Activated T-cell treated with anti-CD3 and anti-CD28 coated beads for 4 hours (primary cell): ENCODE measurements at places on chromosomes 13 and 19.

- DNase-seq: no peak
Measured at GRCh38 chr19:2058570-2059421, 7.8 kb upstream of the MKNK2 start.

DNA sequence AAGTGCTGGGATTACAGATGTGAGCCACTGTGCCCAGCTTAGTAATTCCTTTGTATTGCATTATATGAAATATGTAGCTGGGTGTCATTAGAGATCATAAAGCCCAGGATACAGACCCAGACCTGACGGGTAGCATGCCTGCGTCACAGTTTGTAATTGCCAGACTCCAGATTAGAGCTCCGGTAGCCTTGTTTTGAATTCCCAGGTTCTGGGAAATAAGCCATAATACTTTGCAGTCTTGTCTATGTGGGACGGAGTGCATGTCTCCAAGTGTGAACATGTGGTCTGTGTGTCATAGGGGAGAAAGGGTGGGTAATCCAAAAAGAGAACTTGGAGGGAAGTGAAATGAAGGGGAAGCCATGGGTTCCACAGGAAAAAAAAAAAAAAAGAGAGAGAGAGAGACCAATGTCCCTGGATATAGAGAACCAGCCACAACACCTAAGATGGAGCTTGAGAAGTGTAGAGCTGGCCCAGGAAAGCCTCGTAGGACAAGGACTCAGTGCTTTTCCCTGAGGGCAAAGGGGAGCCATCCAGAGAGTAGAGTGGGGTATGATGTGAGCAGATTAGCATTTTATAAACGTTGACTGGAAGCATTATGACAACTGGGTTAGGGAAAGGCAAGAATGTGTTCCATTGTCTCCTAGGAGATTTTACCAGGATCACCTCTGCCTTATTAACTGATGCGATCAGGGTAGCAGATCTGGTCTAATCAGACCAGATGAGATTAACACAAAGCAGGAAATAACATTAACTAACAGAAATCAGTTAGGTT is 2.6 kb downstream of the ZSCAN4 start:
- no peak for DNase-seq

DNA sequence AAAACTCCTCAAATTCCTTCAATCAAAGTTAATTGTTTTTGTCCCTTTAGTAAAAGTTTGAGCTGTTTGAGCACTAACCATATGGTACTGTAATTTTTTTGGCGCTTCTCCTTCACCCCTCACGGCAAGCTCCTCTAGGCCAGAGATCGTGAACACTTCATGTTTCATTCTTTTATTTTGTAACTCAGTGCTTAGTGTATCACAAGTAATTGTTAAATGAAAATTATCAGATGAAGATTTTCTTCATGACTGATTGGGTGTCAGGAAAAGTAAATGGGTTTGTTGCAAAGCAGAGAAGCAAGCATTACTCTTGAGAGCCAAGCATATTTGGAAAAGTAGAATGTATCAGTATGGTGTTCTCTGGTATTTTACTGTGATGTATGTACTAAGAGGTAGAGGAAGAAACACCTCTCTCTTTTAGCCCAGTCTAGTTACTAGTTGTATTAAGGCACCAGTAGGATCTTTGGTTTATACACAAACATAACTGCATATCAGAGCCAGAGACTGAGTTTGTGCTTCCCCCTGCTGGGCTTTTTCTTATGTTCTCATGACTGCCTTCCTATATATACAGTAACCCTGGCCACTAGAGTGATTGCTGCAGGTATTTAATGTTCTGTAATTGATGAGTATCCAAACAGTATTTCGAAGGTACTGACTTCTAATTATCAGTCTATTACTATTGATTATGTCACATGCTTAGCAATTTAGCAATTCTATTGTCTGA is 202.3 kb upstream of the KLHL1 start:
- DNase-seq: no peak

GRCh38 chr19:1942934-1943555 is 2.1 kb downstream of the CSNK1G2 start:
- DNase-seq: no peak

GRCh38 chr19:45768655-45768983 is 433 bp downstream of the SIX5 start:
- DNase-seq: no peak

GRCh38 chr13:26015271-26016125 is 36.3 kb downstream of the SHISA2 start:
- DNase-seq: no peak

DNA sequence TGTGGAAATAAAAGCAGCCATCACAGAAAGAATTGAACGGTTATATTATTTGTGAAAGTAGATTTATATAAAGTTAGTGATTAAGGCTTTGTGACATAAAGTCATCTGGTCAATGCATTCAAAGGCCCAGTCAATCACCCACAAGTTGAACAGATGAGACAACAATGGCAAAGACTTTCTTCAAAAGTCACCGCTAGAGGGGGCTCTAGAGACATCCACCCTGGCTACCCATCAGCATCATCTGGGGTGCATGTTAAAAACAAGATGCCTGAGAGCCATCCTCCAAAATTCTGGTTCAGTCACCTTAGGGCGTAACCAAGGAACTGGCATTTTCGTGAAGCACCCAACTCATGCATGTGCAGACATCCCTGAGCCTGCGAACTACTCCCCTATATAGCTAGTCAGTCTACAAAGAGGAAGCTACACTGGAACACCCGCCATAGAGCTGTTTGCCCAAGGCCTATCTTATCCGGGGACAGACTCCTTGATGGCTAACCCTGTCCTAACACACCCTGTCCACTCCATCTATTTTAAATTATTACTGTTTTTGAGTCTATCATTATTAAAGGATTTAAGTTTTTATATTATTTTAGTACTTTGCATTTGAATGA is 970.5 kb downstream of the UQCRFS1 start:
- no peak for DNase-seq

GRCh38 chr13:98390086-98390715 is 186.7 kb downstream of the STK24 start:
- DNase-seq: no peak

DNA sequence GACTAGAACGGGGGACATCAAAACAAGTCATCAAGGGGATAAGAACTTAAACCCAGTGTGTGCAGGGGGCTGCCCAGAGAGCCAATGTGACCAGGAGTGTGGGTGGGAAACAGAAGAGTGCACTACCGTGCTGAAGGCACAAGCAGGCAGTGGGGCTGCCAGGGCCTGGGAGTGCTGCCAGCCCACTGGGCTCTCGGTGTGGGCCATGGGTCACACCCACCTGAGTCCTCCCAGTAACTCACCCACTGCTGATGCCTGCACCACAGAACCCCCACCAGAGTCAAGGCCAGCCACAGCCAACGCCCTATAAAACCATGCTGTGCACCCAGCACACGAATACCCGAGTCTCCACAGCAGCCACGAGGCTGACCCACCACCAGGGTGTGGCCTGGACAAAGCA is 8.5 kb downstream of the MED26 start:
- no peak for DNase-seq

GRCh38 chr19:56193981-56194640 is 3.5 kb downstream of the ZSCAN5B start:
- DNase-seq: no peak

DNA sequence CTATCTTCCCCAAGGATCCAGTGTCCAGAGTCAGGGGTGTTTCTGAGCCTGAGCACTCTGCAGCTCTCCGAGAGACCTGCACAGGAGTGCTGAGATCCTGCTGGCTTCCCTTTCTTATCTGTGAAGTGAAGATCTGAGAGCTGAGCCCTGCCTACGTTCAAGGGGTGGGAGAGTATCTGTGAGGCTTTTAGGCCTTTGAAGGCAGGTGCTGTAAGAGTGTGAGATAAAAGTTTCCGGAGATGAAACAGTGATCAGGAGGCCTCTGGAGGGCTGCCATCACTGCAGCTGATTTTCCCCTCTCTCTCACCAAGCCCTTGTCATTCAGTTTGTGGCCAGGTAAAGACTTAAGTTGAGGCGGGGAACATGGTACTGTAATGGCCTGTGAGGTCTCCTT is 83.1 kb downstream of the AKAP11 start:
- DNase-seq: peak; percentile 52

DNA sequence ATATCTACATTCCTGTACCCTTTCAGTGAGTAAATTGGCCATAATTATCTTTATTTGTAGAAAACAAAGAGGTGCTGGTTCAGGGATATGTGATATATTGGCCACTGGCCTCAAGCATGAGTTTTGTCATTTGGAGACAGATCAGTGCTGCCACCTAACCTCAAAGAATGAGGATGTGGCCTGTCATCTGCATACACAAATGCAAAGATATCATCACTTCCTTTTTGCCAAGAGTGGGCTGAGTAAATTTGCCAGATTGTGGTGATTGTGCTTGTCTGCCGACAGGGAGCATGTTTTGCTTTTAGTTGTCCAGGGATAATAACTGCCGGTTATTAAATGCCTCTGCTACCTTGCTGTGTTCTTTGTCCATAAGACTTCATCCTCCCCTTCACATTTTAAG is 44.2 kb downstream of the WASF3 start:
- no peak for DNase-seq

GRCh38 chr19:42606660-42607351 is 12.1 kb upstream of the CEACAM8 start:
- DNase-seq: peak; percentile 21

- DNase-seq: no peak
Measured at GRCh38 chr13:49183672-49184325, 36.3 kb upstream of the MLNR start.

- no peak for DNase-seq
Measured at GRCh38 chr13:47112205-47112902, 215.5 kb upstream of the HTR2A start.

DNA sequence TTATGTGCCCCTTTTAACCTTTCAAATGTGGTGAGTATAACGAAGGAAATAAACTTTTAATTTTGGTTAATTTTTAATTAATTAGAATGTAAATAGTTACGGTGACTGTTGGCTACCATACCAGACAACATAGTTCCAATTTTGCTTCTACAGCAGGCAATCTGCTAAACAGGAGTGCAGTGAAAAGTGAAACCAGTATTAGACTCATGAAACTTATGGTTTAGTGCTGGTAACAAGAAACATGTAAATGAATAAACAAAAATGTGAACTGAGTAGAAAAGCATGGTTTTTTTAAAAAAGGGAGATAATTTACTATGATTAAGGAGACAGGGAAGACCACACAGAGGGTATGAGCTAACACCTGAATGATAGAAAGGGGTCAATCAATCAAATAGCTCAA is 478.4 kb downstream of the PCDH9 start:
- DNase-seq: no peak

- DNase-seq: no peak
Measured at GRCh38 chr13:101916775-101917474, 464.4 kb downstream of the ITGBL1 start.

GRCh38 chr13:63307228-63307627 is 1891.6 kb upstream of the PCDH20 start:
- no peak for DNase-seq

DNA sequence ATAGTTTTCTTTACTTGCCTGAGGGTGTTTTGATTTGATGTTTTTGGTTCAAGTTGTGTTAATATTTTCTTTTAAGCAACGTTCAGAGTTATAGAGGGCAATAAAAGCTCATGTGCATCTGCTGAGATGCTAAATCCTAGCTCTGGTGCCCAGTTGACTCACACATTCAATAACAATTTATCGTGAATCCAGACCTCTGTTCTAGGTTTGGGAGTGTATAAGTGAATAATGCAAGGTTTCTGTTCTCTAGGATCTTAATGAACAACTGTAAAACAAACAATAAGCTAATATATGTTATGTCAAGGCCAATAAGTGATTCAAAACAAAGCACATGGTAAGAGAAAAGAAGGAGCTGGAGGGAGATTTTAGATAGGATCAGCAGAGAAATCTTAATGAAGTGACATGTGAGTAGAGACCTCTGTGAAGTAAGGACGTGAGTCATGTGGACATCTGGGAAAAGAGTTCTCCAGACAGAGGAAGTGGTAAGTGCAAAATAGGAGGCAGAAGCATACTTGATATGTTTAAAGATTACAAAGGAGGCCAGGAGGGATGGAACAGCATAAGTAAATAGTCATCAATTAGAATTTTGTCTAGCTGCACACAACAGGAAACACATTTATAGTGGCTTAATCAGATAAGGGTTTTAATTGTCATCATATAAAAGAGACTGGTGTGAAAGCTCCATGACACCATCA is 278.5 kb upstream of the HTR2A start:
- no peak for DNase-seq

- DNase-seq: no peak
Measured at GRCh38 chr19:11563532-11563931, 4.5 kb upstream of the ELOF1 start.

DNA sequence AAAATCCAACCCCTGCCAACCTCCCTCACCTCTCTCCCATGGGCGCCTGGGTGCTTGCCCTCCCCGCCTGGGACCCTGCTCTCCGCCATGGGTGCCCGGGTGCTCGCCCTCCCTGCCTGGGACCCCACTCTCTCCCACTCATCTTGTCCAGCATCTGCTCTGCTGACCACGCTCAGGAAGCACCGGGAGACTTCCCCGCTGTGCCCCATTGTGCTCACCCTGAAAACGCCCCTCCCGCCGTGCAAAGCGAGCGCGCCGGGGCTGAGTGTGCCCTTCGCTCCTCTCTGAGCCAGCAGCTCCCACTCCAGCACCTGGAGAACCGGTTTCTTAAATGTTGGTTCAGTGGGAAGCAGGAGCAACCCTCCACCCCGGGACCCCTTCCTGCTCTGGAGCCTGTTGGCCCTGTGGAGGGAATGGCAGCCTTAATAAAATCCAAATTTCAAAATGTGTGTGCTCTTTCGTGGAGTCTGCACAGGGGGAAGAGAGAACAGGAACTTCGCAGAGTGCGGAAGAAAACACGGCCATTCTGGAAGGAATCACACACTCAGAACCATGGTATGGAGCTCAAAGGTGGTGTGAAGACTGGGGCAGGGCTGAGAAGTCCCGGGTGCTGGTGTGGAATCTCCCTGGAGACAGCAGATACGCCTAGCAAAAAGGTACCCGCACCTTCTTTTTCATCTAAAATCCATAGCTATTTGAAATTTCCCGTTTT is 23.1 kb upstream of the CDC16 start:
- DNase-seq: no peak

DNA sequence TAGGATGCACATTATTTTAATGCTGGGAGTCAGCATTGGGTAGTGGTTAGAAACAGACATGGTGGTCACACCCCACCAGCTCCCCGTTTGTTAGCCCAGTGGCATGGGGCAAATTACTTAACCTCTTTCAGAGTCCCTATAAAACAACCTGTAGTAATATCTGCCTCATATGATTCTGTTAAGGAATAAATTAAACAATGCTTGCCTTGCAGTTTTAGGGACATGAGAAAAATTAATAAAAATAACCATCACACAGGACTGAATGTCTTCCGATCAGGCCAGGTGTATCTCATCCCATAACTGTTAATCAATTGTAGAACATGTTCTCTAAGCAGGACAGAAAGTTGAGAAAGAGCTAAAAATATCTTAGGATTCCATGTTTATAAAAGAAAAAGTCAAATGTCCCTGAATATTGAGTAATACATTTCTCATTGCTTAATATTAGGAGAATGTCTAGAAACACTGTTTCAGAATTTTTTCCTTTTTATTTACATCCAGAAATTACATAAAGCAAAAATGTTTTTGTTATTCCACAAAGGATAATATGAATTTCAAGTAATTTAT is 196.5 kb downstream of the GPC6 start:
- DNase-seq: no peak
